ENCODE measurements at places on chromosomes 3 and 15.

DNA sequence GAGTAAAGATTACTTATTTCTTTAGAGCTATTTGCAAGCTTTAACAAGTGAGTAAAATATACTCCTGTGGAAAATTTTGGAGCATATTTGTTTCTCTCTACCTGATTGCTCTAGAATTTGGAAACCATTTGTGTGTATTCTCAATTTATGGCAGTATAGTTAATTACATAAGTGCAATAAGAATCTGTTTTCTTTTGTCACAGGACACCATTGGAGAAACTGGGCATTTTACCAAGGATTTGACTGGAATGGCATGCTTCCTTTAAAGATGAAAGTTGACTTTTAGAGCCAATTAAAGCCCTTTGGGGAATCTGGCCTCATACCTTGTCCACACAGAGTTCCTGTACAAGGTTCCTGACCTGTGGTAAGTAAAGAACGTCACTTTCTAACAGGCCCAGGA, 38.4 kb downstream of the PAQR5 start:
- no peak for DNase-seq

- no peak for DNase-seq
Measured at GRCh38 chr3:129001101-129001805, at the start of gene EFCC1. TSS of gene EFCC1 (plus strand) at chr3:129001304. CDS start at chr3:129001629, 325 bp downstream.

DNA sequence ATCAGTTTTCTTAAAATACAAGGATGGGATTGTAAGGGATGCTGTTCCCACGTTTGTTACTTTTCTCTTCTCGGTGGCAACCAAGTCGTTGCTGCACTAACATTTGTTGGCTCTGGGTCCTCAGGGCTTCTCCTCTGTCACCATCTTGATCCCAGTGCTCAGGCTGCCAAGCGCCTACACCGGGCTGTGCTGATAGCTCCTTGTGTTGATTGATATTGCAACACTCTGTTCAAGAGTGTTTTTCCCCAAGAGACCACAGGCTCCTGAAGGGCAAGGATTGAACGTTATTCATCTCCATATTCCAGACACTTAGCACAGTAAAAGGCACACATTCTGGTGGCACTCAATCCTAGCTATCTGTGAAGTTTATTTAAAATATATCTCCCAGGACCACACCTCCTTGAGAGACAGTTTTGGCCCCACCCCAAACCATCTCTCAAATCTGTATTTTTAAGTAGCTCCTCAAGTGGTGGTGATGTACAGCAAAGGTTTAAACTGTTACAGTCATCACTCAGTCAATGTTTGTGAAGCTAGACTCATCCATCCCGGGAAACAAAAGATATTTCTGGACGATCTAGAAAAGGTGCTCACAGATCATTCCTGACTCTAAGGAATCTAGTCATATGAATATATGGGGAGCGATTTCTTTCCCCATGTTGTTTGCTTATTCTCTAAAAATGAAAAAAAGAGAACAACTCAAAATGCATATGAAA, 38.5 kb upstream of the FOXP1 start:
- DNase-seq = no peak

- no peak for DNase-seq
Measured at GRCh38 chr15:35722501-35722900, 176.5 kb upstream of the DPH6 start.

GRCh38 chr3:4722103-4722502, 229.0 kb downstream of the ITPR1 start:
- DNase-seq = peak; percentile 47

DNA sequence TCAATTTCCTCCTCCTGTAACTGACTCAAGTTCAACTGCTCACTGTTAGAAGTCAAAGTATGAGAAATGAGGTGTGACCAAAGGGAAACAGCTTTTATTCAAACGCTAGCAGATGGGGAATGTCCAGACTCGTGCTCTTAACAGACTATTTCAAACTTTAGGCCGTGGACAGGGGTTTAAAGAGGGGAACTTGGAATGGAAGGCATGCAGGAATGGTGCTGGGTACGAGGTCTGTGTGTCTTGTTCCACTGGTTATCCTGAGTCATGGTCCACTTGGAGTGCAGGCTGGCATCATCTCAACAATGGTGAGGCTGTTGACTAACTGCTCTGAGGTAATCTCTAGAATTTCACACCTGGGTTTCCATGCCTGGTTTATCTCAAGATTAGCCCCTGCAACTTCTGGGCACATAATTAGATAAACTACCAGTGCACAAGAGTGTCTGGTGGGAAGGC, 22.9 kb upstream of the DNAAF4 start:
- DNase-seq = no peak

GRCh38 chr15:51077221-51078153, 17.2 kb downstream of the TNFAIP8L3 start:
- DNase-seq = no peak

DNA sequence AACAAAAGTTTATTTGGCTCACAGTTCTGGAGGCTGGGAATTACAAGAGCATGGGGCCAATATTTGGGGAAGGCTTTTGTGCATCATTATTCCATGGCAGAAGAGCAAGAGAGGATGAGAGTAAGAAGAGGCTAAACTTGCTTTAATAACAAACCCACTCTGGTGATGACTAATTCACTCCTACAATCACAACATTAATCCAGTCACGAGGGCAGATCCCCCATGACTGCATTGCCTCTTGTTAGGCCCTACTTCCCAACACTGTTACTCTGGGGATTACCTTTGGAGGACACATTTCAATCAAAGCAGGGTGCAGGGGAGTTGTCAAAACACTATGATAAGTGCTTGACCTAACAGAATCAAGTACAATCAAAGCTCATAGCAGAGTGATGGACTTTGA, 181.7 kb downstream of the BBX start:
- DNase-seq = no peak

DNA sequence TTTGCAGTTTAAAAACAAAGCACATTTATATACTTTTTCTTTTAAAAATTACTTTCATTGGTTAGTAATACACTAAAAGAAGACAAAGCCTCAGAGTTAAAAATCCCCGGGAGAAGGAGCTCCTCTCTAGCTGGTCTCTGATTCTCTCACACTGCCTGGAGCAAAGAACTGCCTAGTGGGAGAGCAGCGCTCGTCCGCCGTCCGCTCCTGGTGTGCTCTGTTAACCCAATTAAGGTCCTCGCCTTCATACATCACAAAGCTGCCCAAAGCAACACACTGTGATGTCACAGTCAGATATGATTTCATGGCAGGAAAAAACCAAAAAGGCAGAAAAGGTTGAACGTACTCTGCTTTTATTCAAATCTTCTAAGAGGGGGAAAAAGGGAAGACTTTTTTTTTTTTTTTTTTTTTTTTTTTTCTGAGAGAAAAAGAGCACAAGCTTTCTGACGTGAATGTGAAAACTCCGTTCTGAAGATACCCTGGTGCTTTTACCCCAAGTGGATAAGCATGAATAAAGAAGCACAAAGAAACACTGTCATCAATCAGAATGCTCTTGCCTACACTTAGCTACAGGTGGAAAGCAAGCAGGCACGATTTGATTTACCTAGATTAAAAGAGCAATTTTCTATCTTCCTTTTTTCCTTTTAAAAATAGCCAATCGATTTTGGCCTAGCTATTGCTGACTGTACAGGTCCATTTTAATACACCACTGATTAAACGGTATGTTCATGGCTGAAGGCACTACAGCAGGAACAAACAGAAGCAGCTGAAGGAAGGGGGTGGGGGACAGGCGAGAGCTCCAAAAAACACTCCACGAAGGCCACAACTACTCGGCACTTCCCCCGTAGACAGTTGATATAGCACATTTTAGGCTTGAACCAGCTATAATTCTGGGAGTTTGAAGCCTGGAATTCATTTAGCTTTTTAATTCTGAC, 115.2 kb downstream of the TIGIT start:
- no peak for DNase-seq

DNA sequence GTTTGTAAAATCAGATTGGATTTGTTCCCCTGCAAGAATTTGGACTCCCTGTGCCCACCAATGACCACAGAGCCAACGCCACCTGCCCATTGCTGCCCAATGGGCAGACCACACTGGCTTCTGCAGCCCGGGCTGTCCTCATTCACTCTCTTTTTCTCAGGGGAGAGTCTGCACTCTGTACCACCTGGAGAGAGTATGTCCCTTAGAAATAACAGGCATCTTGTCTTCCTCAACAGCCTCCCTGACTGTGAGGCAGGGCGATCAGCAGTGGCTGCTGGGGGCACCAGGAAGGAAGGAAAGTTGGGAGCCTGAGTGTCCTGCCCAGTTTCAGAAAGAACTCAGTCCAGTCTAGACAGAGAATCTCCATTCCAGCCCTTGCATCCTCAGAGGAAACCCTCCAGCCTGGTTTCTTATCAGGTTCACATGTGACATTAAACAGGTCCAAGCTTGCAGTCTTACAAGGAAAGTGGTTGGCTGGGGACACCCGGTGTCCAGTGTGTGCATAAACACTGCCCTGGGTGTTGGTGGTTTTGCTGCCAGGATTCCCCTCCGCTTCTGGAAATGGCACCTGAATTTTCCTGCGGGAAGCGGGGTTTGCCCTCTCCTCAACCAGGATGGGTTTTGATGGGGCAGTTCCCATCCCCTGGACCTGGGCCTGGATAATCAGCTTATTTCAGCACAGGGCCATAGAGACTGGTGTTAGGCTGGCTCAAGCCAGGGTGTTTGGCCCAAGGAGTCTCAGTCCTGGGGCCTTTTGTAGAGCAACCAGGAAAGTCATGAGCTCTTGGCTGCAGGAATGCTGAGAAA, 37.2 kb downstream of the SSUH2 start:
- no peak for DNase-seq

DNA sequence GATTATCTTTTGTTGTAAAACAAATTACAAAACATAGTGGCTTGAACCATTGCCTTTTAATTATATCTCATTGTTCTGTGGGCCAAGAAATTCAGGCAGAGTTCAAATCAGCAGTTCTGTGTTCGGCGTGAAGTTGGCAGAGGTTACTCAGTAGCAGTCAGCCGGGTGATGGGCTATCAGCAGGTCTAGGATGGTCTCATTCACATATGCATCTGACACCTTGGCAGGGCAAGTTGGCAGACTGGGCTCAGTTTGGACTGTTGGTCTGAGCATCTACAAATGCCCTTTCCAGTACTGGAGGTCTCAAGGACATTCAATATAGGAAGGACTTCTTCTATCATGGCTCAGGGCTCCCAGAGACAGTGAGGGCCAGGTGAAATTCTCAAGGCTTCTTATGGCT, 51.2 kb upstream of the ITGA11 start:
- no peak for DNase-seq

GRCh38 chr3:149382518-149382917, 5.1 kb upstream of the TM4SF1 start:
- no peak for DNase-seq
